Stomach (tissue), 19 donors: ENCODE measurements at places on chromosomes 13 and 19. TPM values are rescaled to one million over a fixed set of nuclear protein-coding genes. Genes with fewer than 3 reads are reported as not detected.

MATK gene
- total RNA-seq: 4.4 TPM

NCR1 gene
- total RNA-seq: 1.1 TPM

ONECUT3 gene
- 0.29 TPM for total RNA-seq

TARM1 gene
- not detected for total RNA-seq

PROZ gene
- total RNA-seq: not detected

PINLYP gene
- 4.2 TPM for total RNA-seq

TLE6 gene
- 0.73 TPM for total RNA-seq

CIRBP gene
- 324 TPM for total RNA-seq

PLPPR3 gene
- not detected for total RNA-seq

ZNF628 gene
- 5.7 TPM for total RNA-seq

IFI30 gene
- not detected for total RNA-seq

SIGLEC9 gene
- total RNA-seq: 2.7 TPM

CEACAM7 gene
- total RNA-seq: not detected

DIAPH3 gene
- total RNA-seq: 2.9 TPM

CNN1 gene
- 570 TPM for total RNA-seq

C19orf18 gene
- total RNA-seq: not detected
